Astrocyte (in vitro differentiated cells and primary cell): ENCODE measurements at places on chromosomes 2 and 18. TPM values are rescaled to one million over a fixed set of nuclear protein-coding genes. Genes with fewer than 3 reads are reported as not detected.

RUFY4 gene
- total RNA-seq: not detected in 2 replicates

EDAR gene
- total RNA-seq: 0.12 TPM in 1 of 2 replicates, not detected in the other

LIPG gene
- total RNA-seq: 11.0 and 18.3 TPM in 2 replicates

HTR2B gene
- 0.27 TPM in 1 of 2 replicates, not detected in the other for total RNA-seq

- DNase-seq: no peak
Measured at GRCh38 chr18:11495441-11495840, 114.0 kb upstream of the SLC35G4 start.

GRCh38 chr18:63157293-63158011, 162.1 kb downstream of the BCL2 start:
- no peak for DNase-seq

- peak; percentile 64 for DNase-seq
Measured at GRCh38 chr2:160492401-160493226, 993 bp downstream of the RBMS1 start.

DNA sequence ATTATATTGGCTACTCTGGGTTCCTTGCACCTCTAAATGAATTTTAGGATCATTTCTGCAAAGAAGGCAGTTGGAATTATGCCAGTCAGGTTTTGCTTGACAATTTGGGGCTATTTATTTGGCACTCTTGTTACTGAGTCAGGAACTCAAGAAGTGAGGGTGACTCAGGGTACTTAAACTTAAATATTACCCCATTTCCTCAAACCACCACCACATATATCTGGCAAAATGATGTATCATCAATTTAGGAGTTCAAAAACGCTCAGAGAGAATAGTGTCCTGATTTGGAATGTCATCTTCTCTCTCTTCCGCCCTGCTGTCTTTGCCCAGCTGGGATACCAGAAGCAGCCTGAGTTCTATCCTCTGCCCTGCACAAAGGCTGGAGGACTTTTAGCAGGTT, 2.4 kb upstream of the THNSL2 start:
- DNase-seq: no peak

DNA sequence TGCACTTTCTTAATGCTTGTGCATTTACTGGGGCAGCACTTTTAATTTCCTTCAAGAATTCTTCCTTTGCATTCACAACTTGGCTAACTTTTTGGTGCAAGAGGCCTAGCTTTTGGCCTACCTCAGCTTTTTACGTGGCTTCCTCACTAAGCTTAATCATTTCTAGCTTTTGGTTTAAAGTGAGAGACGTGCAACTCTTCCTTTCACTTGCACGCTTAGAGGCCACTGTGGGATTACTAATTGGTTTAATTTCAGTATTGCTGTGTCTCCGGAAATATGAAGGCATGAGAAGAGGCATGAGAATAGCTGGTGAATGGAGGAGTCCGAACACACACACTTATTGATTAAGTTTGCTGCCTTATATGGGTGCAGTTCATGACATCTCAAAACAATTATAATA, 354.1 kb downstream of the DLGAP1 start:
- DNase-seq: no peak

DNA sequence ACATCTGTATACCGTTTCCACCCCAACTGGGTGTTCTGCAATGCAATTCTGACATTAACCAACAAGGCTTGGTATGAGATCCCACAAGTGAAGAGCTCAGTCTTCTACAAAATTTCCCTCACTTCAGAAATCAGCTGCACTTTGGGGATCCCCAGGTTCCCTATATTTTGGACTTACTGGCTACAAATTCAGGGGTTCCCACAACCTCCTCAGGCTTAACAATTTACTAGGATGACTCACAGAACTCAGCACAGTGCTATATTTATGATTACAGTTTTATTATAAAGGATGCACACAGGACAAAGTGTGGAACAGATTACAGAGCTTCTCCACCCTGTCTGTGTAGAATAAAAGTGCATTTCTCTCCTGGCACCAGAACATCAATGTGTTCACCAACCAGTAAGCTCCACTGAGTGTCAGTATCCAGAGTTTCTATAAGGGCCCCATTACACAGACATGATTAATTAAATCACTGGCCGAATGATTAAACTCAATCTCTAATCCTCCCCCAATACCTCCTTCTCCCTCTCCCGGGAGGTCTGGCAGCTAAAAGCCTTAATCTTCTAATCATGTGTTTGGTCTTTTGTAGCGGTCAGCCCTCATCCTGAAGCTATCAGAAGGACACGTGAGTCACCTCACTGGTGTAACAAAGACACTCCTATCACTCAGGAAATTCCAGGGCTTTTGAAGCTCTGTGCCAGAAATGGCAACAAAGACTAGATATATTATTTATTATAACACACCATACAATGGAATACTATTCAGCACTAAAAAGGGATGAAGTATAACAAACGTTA, 84.6 kb downstream of the SLC66A3 start:
- DNase-seq: peak; percentile 49

GRCh38 chr18:12306752-12307700, 1.0 kb upstream of the TUBB6 start:
- peak; percentile 68 for DNase-seq

DNA sequence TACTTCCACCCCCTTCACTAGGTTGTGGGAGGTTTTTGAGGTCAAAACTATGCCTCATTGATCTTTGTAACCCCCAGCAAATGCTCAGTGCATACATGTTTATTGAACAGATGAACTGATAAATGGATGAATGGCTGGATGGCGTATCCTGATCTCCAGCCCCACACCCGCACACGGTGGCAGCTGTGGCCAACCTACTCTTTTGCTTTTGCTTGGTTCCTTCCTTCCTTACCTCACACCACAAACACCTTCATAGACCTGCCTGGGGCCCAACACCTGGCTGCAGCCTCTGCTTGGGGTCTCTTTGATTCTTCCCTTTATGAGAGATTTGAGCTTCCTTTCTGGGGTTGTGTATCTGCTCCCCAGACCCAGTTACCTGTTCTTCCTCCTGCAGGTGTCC, 25.9 kb downstream of the SPP2 start:
- no peak for DNase-seq

DNA sequence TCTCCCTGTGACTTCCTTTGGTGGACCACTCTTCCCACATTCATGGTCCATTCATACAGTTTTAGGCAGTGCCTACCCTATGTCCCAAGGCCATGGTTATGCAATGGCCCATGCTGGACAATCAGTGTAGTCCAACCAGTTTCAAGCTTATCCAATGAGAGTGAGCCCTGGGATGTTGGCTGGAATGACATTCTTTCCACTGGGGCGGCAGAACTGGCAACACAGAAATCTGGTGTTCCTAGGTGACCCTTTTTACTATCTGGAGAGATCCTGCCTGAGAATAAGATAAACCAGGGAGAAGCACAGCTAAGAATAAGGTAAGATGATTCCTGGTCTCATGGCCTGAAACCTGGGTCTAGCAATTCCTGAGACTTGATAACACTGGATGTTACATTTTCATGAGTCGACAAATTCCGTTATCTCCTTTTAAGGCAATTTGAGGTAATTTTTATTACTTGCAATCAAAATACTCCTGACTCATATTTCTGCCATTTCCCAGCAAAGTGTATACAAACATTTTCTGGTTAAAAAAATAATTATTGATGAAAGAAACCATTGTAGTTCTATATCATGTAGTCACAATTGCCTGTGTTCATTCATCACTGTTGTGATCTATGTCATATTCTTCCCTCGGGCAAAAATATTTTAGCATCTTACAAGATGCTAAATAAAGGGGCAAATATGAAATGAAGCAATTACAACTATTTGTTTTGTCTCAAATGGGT, 271.5 kb upstream of the LYPD1 start:
- DNase-seq: no peak

DNA sequence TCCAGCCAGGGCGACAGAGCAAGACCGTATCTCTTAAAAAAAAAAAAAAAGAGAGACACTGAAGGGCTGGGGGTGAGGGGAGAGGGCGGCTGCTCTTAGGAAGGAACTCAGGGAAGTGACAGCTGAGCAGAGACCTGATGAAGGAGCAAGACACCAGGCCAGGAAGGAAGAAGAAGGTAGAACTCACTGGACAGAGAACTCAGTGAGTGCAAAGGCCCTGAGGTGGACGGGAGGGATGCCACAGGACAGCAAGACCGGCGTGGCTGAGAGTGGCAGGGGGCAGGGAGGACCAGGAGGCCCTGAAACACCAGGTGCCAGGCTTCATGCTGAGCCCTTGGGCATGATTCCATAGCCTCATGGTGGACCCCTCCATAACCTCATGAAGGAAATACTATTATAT, 18.2 kb downstream of the BIN1 start:
- no peak for DNase-seq

DNA sequence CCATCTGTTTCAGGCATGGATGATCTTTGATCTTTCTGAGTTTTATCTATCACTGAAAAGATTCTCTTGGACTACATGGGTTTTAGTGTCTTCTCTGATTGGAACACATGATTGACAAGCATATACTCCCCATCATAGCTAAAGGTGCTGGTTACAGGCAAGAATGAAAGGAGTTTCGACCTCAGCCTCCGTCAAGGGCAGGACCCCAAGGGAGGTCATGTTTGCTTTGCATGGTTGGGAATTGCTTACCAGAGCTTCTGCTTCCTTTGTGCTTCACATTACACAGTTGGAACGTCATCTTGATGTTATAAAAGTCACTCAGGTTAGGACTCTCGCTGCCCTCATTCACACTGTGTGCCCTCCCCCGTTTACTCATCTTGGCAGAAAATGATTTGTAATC, 287.7 kb downstream of the PIK3C3 start:
- DNase-seq: no peak

DNA sequence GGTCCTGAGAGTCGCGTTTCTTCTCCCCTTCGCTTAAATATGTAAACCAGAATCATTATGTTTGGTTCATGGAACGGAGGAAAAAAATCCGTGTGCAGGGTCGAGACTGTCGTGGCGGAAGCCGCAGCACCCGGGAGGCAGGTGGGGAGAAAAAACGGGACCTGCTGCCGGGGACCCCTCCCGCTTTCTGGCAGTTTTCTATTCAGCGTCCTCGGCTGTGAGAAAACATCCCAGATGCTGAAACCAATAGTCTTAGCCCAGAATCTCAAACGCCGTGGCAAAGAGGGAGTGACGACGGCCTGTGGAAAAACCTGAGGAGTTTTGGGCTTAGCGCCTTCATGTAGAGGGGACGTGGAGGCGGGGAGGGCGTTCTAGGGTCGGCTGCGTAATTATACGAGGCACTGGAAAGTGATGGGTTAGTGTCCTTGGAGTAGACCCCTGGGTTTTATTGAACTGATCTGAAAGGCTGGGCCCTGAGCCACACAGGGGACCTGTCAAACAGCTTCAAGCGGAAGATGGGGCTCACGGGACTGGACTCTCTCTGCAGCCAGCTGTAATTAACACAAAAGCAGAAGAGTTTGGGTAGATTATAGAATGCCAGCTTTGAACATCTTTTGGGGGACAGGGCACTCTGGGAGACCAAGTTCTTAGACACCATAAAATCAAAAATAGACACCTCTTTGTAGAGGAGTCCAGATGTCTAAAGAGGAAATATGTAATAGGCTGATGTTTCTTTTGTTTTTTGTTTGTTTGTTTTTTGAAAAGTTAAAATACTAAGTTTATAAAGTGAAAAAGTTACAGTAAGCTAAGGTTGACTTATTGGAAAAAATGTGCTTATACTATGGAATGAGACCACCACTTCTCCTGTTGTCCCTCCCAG, 834 bp upstream of the BUB1 start:
- DNase-seq: peak; percentile 13

GRCh38 chr2:171741189-171741588, 53.9 kb downstream of the DYNC1I2 start:
- peak; percentile 88 for DNase-seq

- no peak for DNase-seq
Measured at GRCh38 chr2:69603146-69603743, 40.3 kb downstream of the AAK1 start.

DNA sequence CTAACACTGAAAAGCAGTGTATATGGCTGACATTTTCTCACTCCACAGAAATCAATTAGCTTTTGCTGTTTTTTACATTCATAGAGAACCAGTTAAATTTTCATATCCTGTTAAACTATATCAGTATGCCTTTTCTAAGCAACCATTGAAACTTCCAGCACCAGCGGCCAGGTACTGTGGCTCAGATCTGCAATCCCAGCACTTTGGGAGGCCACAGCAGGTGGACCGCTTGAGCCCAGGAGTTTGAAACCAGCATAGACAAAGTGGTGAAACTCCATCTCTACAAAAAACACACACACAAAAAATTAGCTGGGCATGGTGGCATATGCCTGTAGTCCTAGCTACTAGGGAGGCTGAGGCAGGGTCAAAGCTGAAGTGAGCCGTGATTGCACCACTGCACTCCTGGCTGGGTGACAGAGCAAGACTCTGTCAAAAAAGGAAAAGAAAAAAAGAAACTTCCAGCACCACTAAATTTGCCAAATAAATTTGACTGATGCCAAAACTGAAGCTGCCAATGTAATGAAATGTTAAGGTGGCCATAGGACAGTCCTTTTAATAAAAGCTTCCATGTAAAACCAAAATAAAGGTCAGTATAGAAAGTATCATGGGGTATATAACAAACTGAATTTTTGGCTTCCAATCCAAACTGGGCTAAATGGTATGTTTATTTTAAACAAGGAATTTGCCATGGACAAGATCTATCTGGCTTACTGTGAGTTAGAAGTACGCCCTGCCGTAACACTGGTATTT, 3.5 kb downstream of the SFT2D3 start:
- no peak for DNase-seq

DNA sequence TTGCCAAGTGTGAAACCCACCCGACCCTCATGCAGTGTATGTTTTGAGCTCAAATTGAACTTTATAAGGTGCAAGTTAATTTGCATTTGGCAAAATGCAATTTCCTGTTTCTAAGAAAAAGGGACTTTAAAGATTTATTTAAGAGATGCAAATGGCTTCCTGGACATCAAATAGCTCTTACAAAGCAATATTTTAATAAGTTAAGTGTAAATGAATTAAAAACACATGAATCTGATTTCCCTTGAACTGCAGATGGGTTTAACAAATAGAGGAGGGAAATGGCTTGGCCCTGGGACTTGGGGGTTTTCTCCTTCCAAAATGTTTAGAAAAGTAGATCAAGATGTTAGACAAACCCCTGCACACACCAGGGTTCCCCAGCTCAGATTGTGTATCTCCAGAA, 116.0 kb downstream of the EN1 start:
- DNase-seq: no peak

DNA sequence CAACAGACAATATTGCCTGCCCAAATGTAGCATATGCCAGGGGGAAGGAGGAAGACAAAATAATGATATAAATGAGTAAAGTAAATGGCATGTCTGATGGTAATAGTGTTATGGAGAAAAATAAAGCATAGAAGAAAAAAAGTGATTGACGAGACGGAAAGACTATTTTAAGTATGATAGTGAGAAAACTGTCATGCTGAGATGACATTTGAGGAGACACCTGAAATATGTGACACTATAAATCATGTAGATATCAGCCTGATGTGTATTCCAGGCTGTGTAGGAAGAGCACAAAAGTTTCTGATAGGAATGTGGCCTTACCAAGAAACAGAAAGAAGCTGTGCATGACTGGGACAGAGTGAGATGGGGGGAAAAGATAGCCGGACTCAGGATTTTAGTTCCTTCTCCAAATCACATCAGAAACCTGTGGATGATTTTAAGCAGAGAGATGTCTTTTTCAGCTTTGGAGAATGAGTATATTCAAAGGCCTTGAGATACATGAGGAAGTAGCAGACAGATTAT, 387.3 kb upstream of the SYT4 start:
- DNase-seq: peak; percentile 10
